ENCODE measurements at places on chromosomes 6 and 20.

DNA sequence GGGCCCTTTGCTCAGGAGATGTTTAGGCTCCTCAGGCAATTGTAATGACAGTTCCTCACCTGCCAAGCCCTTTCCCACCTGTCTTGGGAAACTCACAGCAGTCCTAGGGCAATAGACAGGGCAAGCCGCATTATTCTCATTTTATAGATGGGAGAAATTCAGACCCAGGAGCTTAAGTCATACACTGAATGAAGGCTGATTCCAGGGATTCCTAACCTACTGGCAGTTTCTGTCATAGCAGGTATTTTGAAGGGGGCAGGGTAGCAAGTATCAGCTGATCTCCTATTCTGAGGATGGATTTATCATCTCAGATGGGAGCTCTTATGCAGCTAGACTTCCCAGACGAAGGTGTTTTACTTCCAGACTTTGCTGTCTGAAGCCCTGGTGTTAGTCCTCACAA, 61.4 kb upstream of the MYL9 start:
- no peak for DNase-seq

DNA sequence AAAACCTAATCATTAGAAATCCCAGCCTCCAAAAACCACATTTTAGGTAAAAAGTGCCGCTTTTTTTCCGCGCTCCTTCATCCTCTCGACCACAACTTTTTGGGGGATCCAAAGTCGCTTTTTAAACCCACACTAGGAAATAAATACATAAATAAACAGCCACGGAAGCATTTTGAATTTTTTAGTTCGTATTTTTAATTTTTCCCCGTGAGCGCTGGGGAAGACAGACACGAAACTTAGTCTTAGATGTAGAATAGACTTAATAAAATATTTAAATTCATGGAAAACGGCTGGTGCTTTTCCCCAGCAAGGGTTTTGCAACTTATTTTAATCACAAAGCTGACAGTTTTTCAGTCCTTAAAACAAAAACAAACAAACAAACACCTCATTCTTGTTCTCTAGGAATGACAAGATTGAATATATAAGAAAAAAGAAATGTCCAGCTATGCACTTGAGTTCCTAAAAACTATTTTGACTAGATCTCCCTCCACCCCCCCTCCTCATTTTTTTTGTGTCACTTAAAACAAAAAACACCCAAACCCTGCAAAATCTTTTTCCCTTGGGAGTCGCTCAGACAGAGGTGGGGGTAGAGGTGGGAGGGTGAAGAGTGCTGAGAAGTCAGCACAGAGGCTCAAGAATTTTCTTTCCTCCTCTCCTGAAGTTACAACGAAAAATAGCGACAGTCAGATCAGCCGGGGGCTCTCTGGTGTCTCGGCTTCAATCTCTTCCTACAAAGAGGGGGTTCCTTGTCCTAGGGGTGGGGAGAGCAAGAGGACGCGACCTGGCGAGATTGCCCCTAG, 43.4 kb upstream of the SUPT3H start:
- no peak for DNase-seq

DNA sequence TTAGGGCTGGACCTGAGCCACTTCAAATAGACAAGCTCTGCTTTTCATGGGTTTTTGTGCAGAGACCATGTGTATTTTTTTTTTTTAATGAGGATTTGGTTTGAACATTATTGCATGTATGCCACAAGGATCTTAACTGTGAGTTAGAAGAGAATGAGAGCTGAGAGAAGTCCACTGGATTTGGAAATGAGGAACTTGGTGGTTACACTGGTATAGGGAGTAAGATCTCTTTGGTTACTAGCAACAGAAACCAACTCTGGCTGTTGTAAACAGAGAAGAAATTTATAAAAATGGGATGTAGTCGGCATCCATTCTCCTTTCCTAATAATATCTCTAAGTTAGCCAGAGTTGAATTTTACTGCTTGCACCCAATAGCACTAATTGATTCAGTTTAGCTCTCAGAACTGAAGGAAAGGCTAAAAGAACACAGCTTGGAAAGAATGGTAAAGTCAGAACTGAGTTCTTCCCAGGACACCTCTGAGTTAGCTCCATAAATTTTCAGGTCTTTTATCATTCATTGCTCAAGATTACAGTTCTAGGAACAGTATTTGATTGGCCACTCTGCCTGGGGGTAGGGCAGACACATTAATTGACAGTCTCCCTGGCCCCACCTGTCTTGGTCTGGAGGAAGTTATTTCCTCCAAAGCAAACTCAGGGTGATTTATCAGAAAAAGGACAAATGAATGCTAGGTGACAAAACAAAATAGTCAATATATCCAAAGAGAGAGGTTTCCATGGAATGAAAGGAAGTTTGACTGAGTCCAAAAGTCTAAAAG, 3.9 kb upstream of the WFDC2 start:
- DNase-seq, result peak; percentile 41

GRCh38 chr20:53195876-53196610, 223.9 kb downstream of the TSHZ2 start:
- no peak for DNase-seq

- no peak for DNase-seq
Observed at GRCh38 chr6:132820629-132821381, 6.4 kb downstream of the RPS12 start.

All from suppressor macrophage treated with lipopolysaccharide for 4 hours (primary cell).